Activated CD8-positive, alpha-beta T cell treated with anti-CD3 and anti-CD28 coated beads for 36 hours (primary cell): ENCODE measurements at places on chromosomes 12 and 14. TPM values are rescaled to one million over a fixed set of nuclear protein-coding genes. Genes with fewer than 3 reads are reported as not detected.

GRCh38 chr12:78457938-78458337 is 406.6 kb upstream of the SYT1 start:
- no peak for DNase-seq
- H3K36me3 ChIP-seq: no peaks in the 10 kb centered on the region
- H3K27ac ChIP-seq: no peak overlapping the region
- no peaks in the 10 kb centered on the region for H3K4me1 ChIP-seq
- no peaks in the 10 kb centered on the region for H3K27me3 ChIP-seq

- no peak overlapping the region for H3K27ac ChIP-seq
- H3K36me3 ChIP-seq: no peaks in the 10 kb centered on the region
- no peak overlapping the region for H3K4me3 ChIP-seq
- DNase-seq: no peak
Observed at GRCh38 chr12:102673606-102674005, 193.2 kb upstream of the IGF1 start.

- H3K27me3 ChIP-seq: no peaks in the 10 kb centered on the region
- DNase-seq: peak; percentile 12
- no peaks in the 10 kb centered on the region for H3K36me3 ChIP-seq
- H3K4me1 ChIP-seq: peaks cover 34% of the 10 kb centered on the region
- H3K4me3 ChIP-seq: no peak overlapping the region
Observed at GRCh38 chr12:9361879-9362326, 153.7 kb upstream of the PZP start.

DNA sequence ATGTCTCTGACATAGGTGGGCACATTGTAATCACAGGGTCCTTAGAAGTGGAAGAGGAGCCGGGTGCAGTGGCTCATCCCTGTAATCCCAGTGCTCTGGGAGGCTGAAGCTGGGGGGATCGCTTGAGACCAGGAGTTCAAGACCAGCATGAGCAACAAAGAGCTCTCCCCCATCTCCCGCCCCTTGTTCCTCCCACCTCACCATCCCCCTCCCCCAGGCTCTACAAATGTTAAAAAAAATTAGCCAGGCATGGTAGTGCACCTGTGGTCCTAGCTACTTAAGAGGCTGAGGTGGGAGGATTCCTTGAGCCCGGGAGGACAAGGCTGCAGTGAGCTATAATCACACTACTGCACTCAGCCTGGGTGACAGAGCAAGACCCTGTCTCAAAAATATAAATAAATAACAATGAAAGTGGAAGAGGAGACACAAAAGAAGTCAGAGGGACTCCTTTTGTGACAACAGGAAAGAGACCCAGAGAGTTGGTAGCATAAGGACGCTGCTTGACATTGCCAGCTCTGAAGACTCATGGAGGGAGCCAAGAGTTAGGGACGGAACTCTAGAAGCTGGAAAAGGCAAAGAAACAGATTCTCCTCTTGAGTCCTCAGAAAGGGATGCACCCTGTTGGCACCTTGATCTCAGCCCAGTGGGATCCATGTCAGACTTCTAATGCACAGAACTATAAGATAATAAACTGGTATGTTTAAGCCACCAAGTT is 29.6 kb upstream of the CSRP2 start:
- no peaks in the 10 kb centered on the region for H3K36me3 ChIP-seq
- no peak for DNase-seq
- H3K4me1 ChIP-seq: no peaks in the 10 kb centered on the region
- H3K27ac ChIP-seq: no peak overlapping the region
- H3K4me3 ChIP-seq: no peak overlapping the region

DNA sequence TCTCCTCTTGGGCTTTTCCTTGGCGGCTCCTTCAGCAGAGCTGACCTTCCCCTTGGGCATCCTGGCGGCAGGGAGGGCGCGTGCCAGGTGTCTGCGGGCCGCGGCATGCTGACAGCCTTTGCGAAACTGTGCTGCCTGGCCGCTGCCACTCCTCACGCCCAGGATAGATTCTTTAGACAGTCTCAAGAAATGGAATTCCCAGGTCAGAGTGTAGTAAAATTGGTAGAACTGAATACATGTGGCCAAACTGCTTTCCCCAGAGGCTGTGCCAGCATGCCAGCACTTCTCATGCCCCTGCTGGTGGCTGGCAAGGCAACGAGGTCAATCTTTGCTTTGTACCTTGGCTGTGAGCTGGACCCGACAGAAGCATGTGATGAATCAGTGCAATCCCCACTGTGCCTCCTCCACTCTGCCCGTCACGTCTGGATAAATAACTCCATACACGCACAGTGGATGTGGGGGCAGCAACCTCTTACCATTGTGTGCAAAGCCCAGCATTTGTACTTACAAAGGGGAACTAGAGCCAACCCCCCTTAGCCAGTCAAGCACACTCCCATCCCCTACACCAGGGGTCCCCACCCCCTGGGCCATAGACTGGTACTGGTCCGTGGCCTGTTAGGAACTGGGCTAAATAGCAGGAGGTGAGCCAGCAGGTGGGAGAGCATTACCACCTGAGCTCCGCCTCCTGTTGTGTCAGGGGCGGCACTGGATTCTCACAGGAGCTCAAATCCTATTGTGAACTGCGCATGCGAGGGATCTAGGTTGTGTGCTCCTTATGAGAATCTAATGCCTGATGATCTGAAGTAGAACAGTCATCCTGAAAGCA is 90.9 kb downstream of the ACTN1 start:
- no peak for DNase-seq
- H3K36me3 ChIP-seq: peaks cover 43% of the 10 kb centered on the region
- no peaks in the 10 kb centered on the region for H3K27me3 ChIP-seq
- H3K4me1 ChIP-seq: no peaks in the 10 kb centered on the region
- no peak overlapping the region for H3K27ac ChIP-seq
- H3K4me3 ChIP-seq: no peak overlapping the region

GRCh38 chr12:104516821-104517220 is 60.1 kb downstream of the CHST11 start:
- DNase-seq: no peak
- peaks cover 40% of the 10 kb centered on the region for H3K4me1 ChIP-seq
- no peaks in the 10 kb centered on the region for H3K27me3 ChIP-seq
- H3K4me3 ChIP-seq: no peak overlapping the region
- no peak overlapping the region for H3K27ac ChIP-seq

DNA sequence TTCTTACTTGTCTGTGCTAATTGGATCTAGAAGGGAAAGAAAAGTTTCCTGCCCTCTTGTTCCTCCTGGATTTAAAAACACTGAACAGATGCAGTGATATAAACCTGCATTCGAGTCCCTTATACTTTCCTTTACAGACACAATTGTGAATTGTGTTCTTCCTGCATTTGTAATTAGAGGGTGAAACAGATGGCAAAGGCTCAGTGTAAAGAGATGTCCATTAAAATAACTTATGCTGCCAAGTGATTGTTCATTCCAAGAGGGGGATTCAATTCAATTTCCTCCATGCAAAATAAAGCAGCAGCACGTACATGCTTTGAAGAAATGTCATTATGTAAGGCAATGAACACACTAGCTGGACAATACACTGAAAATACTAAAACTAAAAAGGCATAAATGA is 248.3 kb upstream of the LRIG3 start:
- no peaks in the 10 kb centered on the region for H3K4me1 ChIP-seq
- no peak overlapping the region for H3K4me3 ChIP-seq
- H3K27me3 ChIP-seq: no peaks in the 10 kb centered on the region
- DNase-seq: no peak
- no peaks in the 10 kb centered on the region for H3K36me3 ChIP-seq

GRCh38 chr14:74655599-74656395 is 43.8 kb upstream of the LTBP2 start:
- no peak for DNase-seq
- peaks cover 7% of the 10 kb centered on the region for H3K4me1 ChIP-seq
- peaks cover 8% of the 10 kb centered on the region for H3K36me3 ChIP-seq
- H3K27ac ChIP-seq: no peak overlapping the region
- no peak overlapping the region for H3K4me3 ChIP-seq

GRCh38 chr14:30998100-30998706 is 27.2 kb upstream of the AP4S1 start:
- DNase-seq: no peak
- H3K36me3 ChIP-seq: peaks cover 36% of the 10 kb centered on the region
- H3K4me1 ChIP-seq: peaks cover 39% of the 10 kb centered on the region
- no peak overlapping the region for H3K4me3 ChIP-seq

The RND1 gene
- total RNA-seq: 3.2 TPM

The PTPN21 gene
- not detected for total RNA-seq

The HOXC4 gene
- total RNA-seq: 1.2 TPM

The ART4 gene
- total RNA-seq: not detected
